ENCODE measurements at places on chromosomes 6 and 20.

DNA sequence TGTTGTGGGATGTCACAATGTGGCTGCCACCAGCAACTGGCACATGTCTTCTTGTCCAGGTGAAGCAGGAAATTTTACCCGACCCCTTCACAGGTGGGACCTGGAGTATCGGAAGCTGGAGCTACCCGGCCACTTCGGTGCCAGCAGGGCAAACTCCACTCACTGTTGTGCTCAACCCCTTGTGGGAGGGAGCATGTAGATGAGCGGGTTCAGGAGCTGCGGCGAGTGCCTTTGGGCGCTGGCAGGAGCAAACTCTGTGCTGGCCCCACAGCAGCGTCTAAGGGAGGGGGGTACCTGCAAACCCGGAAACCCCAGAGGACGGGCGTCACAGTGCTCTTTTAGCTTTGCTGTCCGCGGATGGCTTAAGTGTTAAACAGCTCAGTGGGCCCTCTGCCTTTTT is 20.7 kb upstream of the SULF2 start:
- DNase-seq: no peak

GRCh38 chr6:30707281-30707850 is 9.7 kb downstream of the MDC1 start:
- no peak for DNase-seq

DNA sequence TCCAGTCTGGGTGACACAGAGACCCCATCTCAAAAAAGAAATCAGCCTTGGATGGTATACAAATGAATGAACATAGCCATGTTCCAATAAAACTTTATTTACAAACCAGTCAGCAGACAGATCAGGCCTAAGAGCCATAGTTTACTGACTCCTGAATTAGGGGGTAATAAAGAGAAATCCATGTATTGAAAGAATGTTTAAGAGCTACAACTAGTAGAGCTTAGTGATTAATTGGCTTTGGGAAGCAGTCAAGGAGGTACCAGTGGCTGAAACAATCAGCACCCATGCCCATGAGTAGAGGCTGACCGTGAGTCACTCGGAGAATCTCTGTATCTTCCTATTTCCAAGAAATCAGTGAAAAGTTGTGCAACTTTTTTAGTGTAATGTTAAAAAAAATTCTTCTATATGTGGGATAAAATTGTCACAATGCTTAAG is 223.6 kb upstream of the RREB1 start:
- DNase-seq: no peak

- no peak for DNase-seq
These were observed 1.8 kb downstream of the FASTKD5 start for GRCh38 chr20:3157817-3158216.

DNA sequence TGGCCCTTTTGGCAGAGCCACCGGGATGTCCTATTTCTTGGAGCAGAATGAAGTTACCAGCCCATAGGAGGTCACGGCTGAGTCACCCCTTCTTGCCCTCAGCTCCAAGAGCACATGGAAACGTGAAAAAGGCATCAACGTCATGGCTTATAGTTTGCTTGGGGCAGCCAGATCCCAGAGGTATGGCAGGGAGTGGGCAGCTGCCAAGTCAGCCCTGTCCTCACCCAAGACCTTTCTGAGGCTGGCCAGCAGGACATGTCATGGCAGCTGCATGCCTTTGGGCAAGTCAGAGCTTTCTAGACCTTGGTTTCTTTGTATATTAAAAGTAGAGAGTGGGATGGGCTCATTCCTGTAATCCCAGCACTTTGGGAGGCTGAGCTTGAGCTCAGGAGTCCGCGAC is 8.2 kb upstream of the MDFI start:
- DNase-seq: no peak

GRCh38 chr6:50141100-50141499 is 91.4 kb upstream of the DEFB112 start:
- DNase-seq: no peak

DNA sequence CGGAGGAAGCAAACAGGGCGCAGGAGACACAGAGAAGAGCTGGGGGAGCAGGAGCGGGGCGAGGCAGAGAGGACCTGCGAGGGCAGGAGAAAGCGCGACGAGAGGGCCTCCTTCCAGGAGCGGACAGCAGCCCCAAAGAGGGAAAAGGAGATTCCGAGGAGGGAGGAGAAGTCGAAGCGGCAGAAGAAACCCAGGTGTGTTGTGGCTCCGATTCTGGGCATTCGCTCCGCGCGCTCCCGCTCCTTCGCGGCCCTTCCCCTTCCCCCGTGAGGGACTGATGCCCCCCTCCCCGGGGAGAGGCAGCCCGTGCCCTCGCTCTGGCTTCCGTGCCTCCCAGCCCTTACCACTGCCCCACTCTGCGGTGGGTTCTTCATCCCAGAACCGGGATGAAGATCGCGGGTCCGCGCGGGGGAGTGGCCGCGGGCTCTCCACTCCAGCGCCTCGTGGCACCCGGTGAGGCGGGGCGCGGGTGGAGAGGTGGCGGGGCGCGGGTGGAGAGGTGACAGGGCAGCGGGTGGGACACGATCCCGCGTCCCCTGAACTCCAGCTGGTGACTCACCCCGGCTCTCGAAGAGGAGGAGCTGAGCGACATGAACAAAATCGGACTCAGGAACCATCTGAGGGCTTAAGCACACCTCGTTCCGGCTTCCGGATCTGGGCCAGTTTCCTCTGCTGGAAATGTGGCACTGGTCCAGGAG is 22.4 kb downstream of the TMC2 start:
- no peak for DNase-seq

DNA sequence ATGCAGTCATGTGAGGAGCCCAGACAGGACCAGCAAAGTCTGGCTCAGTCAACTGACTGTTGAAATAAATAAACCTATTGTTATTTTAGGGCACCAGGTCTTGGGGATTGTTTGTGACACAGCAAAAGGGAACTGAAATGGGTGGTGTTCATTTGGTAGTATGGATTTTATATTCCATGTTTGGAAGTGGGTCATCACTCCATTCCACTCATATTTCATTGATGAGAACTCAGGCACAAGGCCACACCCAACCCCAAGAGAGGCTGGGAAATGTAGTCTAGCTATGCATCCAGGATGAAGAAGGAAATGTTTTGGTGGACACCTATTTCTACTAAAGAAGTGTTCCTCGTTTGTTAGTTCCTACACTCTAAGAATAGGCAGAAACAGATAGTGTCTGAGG is 64.9 kb upstream of the BTBD3 start:
- no peak for DNase-seq

- DNase-seq: no peak
These were observed 8.9 kb downstream of the CCM2L start for GRCh38 chr20:32019156-32019510.
